ENCODE measurements at places on chromosomes 5 and 9. TPM values are rescaled to one million over a fixed set of nuclear protein-coding genes. Genes with fewer than 3 reads are reported as not detected.

DNA sequence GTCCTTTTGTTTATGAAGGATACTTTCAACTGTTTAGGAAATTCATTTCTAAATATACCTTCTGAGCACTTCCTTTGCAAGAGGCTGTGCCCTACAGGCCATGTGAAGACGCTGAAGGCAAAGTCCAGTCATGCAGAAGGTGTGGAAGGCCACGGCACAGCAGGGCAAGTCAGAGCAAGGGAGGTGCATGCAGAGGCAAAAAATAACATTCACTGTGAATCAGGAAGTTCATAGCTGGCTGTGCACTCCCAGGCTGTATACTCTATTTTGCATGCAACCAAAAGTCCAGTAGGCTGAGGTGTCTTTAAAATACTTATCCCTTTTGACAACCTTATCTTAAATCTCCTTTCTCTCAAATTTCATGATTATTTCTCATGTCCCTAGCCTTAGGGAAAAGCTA, 50.3 kb downstream of the GNAQ start:
- DNase-seq, result no peak

DNA sequence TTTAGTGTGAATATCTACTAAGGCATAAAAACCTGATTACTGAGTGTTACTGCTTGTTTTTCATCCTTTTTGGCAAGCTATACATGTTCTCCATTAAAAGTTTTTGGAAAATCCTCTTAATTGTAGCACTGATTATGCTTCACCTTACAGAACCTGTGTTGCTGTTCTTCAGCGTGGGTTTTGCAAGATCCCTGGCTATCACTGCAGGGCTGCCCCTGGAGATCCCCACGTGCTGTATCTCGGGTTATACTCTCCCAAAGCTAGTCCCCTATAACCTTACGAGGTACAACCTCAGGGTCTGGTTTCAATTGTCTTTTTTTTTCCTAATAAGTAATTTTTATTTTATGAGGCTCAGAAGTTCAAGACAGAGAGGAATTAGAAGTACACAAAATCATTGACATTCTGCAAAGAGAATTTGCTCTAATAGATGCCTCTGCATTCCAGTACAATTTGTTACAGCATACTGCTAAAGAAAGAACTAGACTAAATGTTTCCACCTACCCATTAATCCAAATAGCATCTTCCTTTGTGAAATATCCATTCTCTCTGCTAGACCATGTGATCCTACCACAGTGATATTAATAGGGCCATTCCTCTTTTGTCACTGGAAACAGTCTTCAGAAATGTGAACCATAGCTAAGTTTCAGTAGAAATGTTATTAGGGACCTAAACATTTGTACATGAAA, 25.8 kb upstream of the CAMK4 start:
- DNase-seq, result no peak

Gene OR2V2
- polyA plus RNA-seq, result not detected

- DNase-seq, result no peak
Observed at GRCh38 chr5:145681686-145682085, 153.5 kb downstream of the PRELID2 start.

GRCh38 chr9:27963836-27964235, 390.6 kb upstream of the C9orf72 start:
- DNase-seq, result no peak

DNA sequence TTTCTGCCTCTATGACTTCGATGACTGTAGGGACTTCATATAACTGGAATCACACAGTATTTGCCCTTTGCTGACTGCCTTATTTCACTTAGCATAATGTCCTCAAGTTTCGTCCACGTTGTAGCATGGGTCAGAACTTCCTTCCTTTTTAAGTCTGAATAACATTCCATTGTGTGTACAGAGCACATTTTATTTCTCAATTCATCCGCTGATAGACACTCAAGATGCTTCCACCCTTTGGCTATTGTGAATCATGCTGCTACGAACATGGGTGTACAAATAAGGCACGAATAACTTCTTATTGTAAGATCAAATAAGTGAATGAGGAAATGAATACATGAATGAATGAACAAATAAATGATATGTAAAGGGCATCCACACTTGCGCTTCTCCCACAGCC, 13.0 kb downstream of the BARX1 start:
- DNase-seq, result no peak

DNA sequence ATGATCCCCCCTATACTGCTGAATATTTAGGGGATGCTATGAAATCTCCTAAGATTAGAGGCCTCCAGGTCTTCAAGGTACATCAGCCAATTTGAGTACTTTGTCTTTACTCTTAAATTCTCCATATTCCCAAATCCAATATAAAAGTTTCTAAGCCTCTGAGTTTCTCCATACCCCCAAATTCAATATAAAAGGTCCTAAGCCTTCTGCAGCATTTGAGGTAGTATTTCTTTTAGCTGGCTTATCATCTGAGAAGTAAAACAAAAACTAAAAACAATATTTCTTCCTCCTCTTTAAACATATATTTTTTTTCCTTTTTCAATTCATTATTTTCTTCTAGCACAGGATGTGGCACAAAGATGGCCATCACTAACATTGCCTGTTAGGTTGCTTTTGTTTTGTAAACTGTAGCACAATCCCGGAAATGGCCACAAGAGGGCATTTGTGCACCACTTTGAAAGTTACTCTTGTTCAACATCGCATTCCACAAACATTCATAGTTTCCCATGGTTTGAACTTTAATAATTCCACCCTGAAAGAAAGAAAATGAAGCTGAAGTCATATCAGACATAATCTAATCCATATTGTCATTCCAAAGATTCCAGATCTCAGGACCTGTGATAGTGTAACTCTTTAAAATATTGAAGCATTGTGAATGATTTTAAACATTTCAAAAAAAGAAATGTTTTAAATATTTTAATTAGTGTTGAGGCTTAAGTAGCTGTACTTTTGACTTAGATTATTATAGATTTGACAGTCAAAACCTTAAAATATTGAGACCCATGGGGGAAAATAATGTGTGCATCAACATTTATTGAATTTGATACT, 21.0 kb upstream of the SCGB3A2 start:
- DNase-seq, result peak; percentile 26

GRCh38 chr5:50853151-50853550, 186.7 kb downstream of the PARP8 start:
- no peak for DNase-seq

- DNase-seq, result no peak
Observed at GRCh38 chr9:117411547-117411946, 3.3 kb downstream of the ASTN2 start.

GRCh38 chr5:313806-314376, 7.6 kb upstream of the AHRR start:
- DNase-seq, result no peak

DNA sequence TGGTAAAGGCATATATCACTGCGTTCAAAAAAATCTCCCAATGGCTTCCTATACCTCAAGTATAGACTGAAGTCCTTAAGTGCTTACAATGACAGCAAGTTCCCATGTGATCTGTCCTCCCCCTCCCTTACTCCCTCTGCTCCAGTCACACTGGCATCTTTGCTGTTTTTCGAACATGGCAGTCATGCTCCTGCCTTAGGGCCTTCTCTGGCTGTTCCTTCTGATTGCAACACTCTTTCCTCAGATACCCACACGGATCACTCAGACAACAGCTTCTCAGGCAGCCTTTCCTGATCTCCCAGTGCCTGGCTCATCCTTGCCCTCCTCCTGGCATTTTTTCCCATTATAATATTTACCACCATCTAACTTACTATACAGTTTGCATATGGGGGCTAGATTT, 232.8 kb downstream of the ARHGEF28 start:
- DNase-seq, result no peak

- no peak for DNase-seq
Observed at GRCh38 chr9:130844044-130844451, 9.0 kb downstream of the ABL1 start.

Gene QRFP
- polyA plus RNA-seq, result 0.32 TPM

- DNase-seq, result no peak
Observed at GRCh38 chr5:173771725-173772383, 116.3 kb upstream of the CPEB4 start.

- DNase-seq, result no peak
Observed at GRCh38 chr5:100889165-100889743, 13.8 kb downstream of the ST8SIA4 start.

Gene DRD1
- 0.03 TPM for polyA plus RNA-seq

GRCh38 chr9:136011376-136011702, 50.2 kb upstream of the UBAC1 start:
- no peak for DNase-seq

- no peak for DNase-seq
Observed at GRCh38 chr5:148255456-148255855, 13.1 kb upstream of the SPINK13 start.

Gene SPATA31A3
- polyA plus RNA-seq, result not detected

Gene ZNF608
- polyA plus RNA-seq, result 69.2 TPM

Gene FOXD4L4
- not detected for polyA plus RNA-seq

All from left renal cortex interstitium (tissue), 4 donors.